Neural progenitor cell (in vitro differentiated cells): ENCODE measurements at places on chromosomes 6 and 20. TPM values are rescaled to one million over a fixed set of nuclear protein-coding genes. Genes with fewer than 3 reads are reported as not detected.
A peak's percentile ranks its signal among the peaks of the same experiment; 100 is the strongest.

- peaks cover 26% of the 10 kb centered on the region for H3K27me3 ChIP-seq
- H3K36me3 ChIP-seq: no peaks in the 10 kb centered on the region
- DNase-seq: no peak
- peak overlapping the region; percentile 79 for H3K4me3 ChIP-seq
- peaks cover 16% of the 10 kb centered on the region for H3K4me1 ChIP-seq
- H3K27ac ChIP-seq: no peak overlapping the region
Measured at GRCh38 chr20:33442136-33443005, 1.2 kb downstream of the SNTA1 start.

- H3K27ac ChIP-seq: no peak overlapping the region
- no peaks in the 10 kb centered on the region for H3K36me3 ChIP-seq
- no peaks in the 10 kb centered on the region for H3K27me3 ChIP-seq
- DNase-seq: no peak
Measured at GRCh38 chr6:15747354-15747883, 84.6 kb upstream of the DTNBP1 start.

DNA sequence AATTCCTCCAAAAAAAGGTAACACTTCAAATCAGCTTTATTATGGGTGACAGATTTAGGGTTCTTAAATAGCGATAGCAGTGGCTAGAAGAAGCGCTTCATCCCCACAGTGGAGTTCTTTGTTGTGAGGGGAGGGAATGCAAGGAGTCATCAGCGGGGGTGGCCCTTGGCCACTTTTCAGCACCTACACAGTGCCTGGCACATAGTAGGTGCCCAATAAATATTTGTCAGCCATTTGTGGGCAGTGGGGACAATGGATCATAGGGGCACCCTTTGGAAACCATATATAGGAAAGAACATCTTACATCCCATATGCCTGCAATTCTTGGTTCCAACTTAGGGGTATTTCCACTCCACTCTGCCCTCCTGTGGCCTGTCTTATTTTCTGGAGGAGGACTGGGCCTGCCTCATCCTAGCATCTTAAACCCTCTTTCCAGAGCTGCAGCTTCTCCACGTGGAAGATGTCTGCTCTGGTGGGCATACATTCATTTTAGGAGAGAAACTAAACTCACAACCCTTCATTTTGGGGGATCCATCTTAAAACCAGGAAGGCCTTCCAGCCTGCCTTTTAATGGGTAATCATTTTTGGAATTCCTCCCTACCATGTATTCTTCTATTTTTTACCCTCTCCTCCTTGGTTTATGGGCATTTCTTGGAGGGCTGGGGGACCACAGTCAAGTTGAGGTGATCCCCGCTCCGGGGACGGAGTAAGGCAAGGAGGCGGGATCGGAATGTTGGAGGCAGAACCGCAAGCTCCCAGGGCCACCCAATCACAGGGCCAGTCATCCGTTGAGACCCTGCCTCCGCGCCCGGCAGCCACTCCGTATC lies 2.6 kb upstream of the GPSM3 start:
- H3K27me3 ChIP-seq: no peaks in the 10 kb centered on the region
- H3K36me3 ChIP-seq: no peaks in the 10 kb centered on the region
- peak; percentile 53 for DNase-seq
- peak overlapping the region; percentile 72 for H3K27ac ChIP-seq
- peak overlapping the region; percentile 54 for H3K4me3 ChIP-seq
- peaks cover 32% of the 10 kb centered on the region for H3K4me1 ChIP-seq

- peaks cover 7% of the 10 kb centered on the region for H3K4me1 ChIP-seq
- H3K36me3 ChIP-seq: no peaks in the 10 kb centered on the region
- H3K27me3 ChIP-seq: no peaks in the 10 kb centered on the region
- H3K4me3 ChIP-seq: no peak overlapping the region
Measured at GRCh38 chr20:57173041-57173440, 93.4 kb downstream of the BMP7 start.

- H3K36me3 ChIP-seq: no peaks in the 10 kb centered on the region
- H3K4me1 ChIP-seq: peaks cover 9% of the 10 kb centered on the region
- no peaks in the 10 kb centered on the region for H3K27me3 ChIP-seq
- no peak for DNase-seq
Measured at GRCh38 chr6:88561034-88561953, 395.1 kb upstream of the CNR1 start.

DNA sequence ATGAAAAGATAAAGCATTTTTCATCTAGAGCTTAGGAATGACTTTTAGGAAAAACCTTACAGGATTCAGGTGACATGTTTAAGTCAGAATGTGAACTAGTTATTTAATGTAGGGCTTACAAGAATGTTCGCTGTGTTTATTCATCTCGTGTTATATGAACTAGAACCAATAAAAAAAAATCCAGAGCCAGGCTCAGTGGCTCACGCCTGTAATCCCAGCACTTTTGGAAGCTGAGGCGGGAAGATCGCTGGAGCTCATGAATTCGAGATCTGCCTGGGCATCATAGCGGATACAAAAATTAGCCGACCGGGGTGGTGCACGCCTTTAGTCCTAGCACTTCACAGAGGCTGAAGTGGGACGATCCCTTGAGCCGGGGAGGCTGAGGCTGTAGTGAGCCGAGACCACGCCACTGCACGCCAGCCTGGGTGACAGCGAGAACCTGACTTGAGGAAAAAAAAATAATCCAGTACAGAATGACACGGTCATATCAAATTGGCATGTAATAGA lies 46.3 kb downstream of the OR2B2 start:
- no peaks in the 10 kb centered on the region for H3K36me3 ChIP-seq
- peak overlapping the region; percentile 71 for H3K4me3 ChIP-seq
- H3K27ac ChIP-seq: peak overlapping the region; percentile 80
- peaks cover 9% of the 10 kb centered on the region for H3K4me1 ChIP-seq

- no peaks in the 10 kb centered on the region for H3K36me3 ChIP-seq
- no peak for DNase-seq
- no peaks in the 10 kb centered on the region for H3K27me3 ChIP-seq
- H3K4me3 ChIP-seq: no peak overlapping the region
- peaks cover 4% of the 10 kb centered on the region for H3K4me1 ChIP-seq
Measured at GRCh38 chr20:55656231-55656775, 349.0 kb downstream of the CBLN4 start.

DNA sequence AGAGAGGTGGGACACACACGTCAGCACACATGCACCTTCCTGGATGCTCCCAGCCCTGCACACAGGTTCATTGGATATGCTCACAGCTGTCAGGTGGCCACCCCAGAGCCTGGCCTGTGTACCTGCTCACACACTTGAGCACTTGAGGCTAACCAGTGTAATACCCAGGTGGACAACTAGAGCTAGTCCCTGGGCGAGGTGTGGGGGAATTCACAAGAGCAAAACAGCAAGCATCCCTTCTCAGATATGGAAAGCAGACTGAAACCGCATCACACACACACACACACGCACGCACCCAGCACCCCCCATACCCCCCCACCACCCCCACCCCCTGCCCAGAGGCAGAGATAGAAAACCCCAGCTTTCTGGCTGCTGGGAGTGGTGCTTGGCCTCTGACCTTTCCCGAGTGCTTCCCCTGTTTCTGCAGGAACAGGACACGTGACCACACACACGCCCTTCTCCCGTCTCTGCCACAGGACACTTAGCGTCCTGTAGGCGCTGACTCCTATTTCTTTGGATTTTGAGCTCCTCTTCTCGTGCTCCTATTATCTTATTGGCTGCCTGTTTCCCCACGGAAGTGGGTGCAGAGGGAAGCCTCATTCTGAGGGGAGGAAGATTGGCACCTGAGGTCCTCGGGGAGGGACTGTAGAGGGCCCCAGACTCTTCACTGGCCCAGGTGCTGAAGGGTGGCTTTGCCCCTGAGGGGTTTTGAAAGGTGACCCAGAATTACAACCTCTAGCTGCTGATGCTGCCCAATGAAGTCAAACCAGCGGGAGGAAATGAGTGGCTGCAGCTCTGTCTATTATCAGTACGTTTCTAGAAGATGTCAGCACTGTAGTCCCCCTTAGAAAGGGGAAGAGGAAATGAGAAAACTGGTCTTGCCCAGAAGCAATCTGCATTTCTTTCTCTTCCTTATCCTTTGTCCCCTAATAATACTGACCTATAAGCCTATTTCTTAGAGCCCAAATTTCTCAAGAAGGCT lies 65.8 kb downstream of the SYTL3 start:
- DNase-seq: no peak
- no peak overlapping the region for H3K4me3 ChIP-seq
- H3K36me3 ChIP-seq: no peaks in the 10 kb centered on the region
- H3K27me3 ChIP-seq: no peaks in the 10 kb centered on the region

DNA sequence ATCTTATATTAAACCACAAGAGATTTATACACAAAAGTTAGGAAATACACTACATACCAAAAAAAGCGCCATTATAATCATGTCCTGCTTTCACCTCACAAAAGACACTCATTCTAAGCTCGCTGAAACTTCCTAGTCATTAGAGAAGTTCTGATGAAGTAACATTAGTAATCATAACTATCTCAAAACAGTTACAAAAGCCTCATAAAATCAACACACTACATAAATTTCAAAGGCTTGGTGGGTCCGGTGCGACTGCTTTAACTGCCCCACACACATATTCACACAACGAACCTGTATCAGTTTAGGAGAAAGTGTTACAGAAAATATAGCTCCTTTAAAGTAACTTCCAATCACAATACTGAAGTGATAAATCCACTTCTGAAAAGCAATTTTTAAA lies 1.9 kb downstream of the PHIP start:
- H3K27ac ChIP-seq: peak overlapping the region; percentile 74
- no peak for DNase-seq
- H3K36me3 ChIP-seq: no peaks in the 10 kb centered on the region
- H3K4me3 ChIP-seq: peak overlapping the region; percentile 96

DNA sequence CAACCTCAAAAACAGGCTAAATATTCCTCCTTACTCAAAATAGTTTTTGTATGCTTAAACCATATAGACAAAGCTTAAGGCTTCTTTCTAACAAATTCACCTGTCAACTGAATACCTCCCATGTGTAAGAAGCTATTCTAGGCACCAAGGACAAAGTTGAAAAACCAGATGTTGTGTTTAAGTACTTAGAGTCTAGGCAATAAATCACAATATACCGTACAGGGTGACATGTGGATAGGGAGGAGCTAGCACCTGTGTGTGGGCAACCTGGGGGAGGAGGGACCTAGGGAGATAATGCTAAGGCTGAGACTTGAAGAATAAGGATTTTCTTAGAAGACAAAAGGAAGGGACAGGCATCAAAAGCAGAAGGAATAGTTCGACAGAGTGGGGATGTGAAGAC lies 123.5 kb downstream of the LMBRD1 start:
- peaks cover 7% of the 10 kb centered on the region for H3K36me3 ChIP-seq
- no peak for DNase-seq
- H3K4me1 ChIP-seq: no peaks in the 10 kb centered on the region
- H3K27ac ChIP-seq: no peak overlapping the region

The GNAS-AS1 gene
- 5.8 and 6.4 TPM in 2 replicates for total RNA-seq

The SMIM8 gene
- total RNA-seq: 18.7 and 31.7 TPM in 2 replicates

The XKR7 gene
- total RNA-seq: 0.07 and 0.19 TPM in 2 replicates
